ENCODE measurements at places on chromosomes 3 and 15. TPM values are rescaled to one million over a fixed set of nuclear protein-coding genes. Genes with fewer than 3 reads are reported as not detected.
A peak's percentile ranks its signal among the peaks of the same experiment; 100 is the strongest.

- H3K4me3 ChIP-seq: no peak overlapping the region
- H3K4me1 ChIP-seq: no peaks in the 10 kb centered on the region
- no peak overlapping the region for H3K27ac ChIP-seq
- no peaks in the 10 kb centered on the region for H3K27me3 ChIP-seq
- DNase-seq: no peak
- H3K36me3 ChIP-seq: peaks cover 7% of the 10 kb centered on the region
These were observed 32.7 kb downstream of the TOP2B start for GRCh38 chr3:25631989-25632388.

- no peak overlapping the region for H3K27ac ChIP-seq
- no peak overlapping the region for H3K4me3 ChIP-seq
- no peaks in the 10 kb centered on the region for H3K27me3 ChIP-seq
- no peaks in the 10 kb centered on the region for H3K4me1 ChIP-seq
- DNase-seq: no peak
These were observed 3.7 kb downstream of the HHATL start for GRCh38 chr3:42698911-42699230.

- peak within 1 kb of the TSS; percentile 69 for H3K4me3 ChIP-seq
- peak within 1 kb of the TSS; percentile 91 for H3K27ac ChIP-seq
- H3K27me3 ChIP-seq: no peaks in the 10 kb centered on the region
- peaks cover 8% of the 10 kb centered on the region for H3K4me1 ChIP-seq
- DNase-seq: peak; percentile 47
- H3K36me3 ChIP-seq: no peaks in the 10 kb centered on the region
These were observed at the start of gene CRTC3 for GRCh38 chr15:90529371-90530249. TSS of gene CRTC3 (plus strand) at chr15:90529923. CDS start at chr15:90530072, 149 bp downstream.

The RARRES1 gene
- total RNA-seq: 94.0 TPM

GRCh38 chr3:124201226-124201625, 209.3 kb upstream of the ROPN1 start:
- peaks cover 2% of the 10 kb centered on the region for H3K4me1 ChIP-seq
- H3K27ac ChIP-seq: no peak overlapping the region
- H3K36me3 ChIP-seq: no peaks in the 10 kb centered on the region
- H3K27me3 ChIP-seq: no peaks in the 10 kb centered on the region
- H3K4me3 ChIP-seq: no peak overlapping the region

DNA sequence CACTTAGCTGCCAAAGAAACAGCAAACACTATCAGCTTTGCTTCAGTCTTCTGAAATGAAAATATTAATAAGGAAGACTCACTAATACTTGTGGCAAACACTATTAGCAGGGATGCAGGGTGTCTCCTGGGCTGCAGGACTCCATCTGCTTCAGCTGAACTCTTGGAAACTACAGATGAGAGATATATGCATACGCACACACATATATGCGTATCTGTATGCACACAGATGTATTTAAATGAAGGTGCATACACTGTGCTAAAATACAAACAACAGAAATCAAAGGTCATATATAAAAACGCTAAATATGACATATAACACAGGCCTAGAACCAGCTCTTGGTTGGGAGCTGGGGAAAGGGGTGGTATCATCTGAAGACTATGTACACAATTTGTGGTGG, 10.6 kb downstream of the PPM1M start:
- no peak overlapping the region for H3K4me3 ChIP-seq
- H3K4me1 ChIP-seq: no peaks in the 10 kb centered on the region
- H3K27me3 ChIP-seq: no peaks in the 10 kb centered on the region
- H3K36me3 ChIP-seq: peaks cover 67% of the 10 kb centered on the region
- no peak overlapping the region for H3K27ac ChIP-seq

The TMC3 gene
- total RNA-seq: not detected

The UMPS gene
- 24.7 TPM for total RNA-seq

DNA sequence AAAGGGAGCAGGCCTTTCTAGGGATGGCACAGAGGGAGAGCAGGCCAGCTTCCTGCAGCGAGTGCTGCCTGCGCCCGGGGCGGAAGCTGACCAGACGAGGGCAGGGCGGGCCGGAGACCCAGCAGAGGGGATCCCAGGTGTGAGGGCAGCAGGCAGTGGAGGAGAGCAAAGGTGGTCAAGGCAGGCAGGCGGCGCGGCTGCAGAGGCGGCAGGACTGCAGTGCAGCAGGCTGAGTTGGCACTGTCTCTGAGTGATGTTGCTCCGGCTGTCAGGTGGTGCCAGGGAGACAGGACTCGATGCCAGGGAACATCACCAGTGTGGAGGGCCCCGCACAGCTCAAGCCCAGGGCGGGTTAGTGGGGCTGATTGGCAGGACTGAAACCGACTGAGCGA, 22.3 kb upstream of the PLXNA1 start:
- H3K27me3 ChIP-seq: no peaks in the 10 kb centered on the region
- H3K27ac ChIP-seq: no peak overlapping the region
- no peaks in the 10 kb centered on the region for H3K36me3 ChIP-seq

The SEMA3G gene
- total RNA-seq: 25.7 TPM

Data from kidney (tissue), 22 donors.